ENCODE measurements at places on chromosomes 5 and 9.

DNA sequence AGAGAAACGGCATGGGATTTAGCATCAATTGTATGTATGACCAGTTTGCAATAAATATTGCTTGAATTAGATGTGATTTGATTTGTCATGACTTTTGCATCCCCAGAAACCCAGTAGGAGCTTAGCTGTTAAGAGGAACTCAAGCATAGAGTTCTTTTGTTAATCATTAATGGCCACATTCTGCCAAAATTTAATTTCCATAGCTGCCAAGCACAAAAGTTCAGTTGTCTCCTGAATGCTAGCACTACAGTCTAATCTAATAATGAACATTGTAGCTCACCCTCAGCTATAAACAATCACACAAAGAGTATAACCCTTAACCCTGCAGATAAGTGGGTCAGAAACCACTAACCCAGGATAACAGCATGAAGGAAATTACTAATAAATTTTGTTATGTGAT is 169.8 kb upstream of the GRAMD2B start:
- no peak for DNase-seq

DNA sequence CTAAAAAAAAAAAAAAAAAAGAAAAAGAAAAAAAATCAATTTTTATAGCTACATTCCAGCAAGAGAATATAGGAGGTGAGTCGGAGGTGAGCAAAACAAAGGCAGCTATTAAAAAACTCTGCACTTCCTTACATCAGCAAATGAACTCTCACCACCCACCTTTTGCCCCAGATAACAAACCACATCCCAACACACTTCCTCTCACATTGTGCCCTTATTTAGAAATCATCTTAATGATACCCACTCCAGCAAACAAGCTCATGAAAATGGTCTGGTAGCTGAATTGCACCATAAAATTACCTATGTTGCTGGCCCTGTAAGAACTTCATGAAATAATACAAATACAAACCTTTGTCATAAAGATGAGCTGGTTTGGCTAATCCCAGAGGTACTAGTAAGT is 82.9 kb downstream of the CEMIP2 start:
- no peak for DNase-seq

GRCh38 chr9:10366171-10366779 is 246.5 kb downstream of the PTPRD start:
- DNase-seq = no peak

DNA sequence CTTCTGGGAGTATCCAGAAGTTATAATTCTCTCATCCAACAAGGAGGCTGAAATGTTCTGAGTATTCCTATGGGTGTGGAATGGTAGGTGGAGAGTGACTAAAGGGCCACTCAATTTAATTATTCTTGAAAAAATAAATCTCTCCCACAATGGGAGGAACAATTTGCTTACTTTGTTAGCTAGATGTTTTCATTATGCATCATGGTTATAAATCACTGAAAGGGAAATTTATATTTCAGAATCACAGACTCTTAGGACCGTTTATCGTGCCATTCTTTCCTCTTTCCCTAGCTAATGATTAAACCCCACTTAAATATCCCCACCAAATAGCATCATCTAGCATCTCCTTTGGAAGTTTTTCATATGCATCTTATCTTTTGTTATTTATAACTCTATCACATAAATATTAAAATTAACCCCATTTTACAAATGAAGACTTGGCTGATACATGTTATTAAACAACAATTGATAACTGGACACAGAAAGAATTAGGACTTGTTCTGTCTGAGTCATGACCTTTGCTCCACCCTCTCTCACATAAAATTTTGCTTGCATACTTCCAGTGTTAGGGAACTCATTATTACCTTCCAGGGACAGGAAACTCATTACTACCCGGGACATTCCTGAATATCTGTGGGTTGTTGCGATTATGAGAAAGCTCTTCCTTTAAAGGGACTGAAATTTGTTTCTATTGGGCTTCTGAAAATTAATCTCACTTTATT is 94.9 kb upstream of the NMUR2 start:
- DNase-seq = no peak

DNA sequence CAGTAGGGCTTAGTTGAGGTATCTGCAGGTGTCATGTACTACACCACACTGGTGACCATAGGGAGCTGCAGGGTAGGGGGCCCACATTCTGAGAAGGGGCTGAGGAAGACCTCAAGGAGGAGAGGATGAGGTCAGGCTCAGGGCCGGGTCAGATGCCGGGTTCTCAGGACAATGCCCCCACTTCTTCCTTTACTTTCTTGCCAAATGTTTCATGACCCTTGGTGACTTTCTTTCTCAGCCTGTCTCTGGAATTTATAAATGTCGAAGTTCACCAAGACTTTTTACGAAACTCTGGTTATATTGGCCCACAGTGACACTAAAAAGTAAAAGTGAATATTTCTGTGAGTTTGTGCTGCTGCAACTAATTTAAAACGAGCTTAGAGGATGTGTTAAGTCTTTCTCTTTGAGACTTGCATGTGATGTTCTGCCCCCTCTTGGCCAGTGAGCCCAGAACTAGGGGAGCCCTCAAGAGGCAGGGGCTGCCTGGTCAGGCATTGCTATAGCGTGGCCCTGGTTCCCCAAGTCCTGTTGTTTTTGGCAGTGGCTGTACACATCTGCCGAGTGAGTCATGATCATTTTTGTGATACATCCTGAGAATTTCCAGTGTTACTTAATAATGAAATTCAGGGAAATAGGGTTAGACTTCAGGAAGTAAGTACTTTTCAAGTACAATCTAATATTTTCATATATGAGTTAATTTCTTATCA is 11.2 kb downstream of the ACO1 start:
- DNase-seq = no peak

GRCh38 chr9:70874451-70874850 is 247.0 kb downstream of the TRPM3 start:
- no peak for DNase-seq

DNA sequence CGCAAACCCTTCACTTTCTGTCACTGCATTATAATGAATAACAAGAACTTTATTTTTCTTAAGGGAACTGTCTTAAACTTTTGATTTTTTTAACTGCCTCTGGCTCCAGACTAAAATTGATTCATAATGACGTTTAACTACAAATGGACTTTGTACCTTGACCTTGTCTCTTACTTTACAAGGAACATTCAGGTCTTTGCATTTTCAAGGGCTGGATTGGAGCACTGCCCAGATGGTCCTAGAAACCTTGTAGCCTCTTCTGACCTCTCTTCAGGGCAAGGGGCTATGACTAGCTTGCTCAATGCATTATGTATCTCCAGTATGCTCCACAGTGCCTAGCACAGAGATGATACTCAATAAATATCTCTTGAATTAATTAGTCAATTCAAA is 612.6 kb upstream of the CLINT1 start:
- DNase-seq = no peak

GRCh38 chr5:9654886-9655285 is 24.7 kb upstream of the TAS2R1 start:
- no peak for DNase-seq

GRCh38 chr5:138716456-138716924 is 36.7 kb upstream of the CTNNA1 start:
- DNase-seq = no peak

DNA sequence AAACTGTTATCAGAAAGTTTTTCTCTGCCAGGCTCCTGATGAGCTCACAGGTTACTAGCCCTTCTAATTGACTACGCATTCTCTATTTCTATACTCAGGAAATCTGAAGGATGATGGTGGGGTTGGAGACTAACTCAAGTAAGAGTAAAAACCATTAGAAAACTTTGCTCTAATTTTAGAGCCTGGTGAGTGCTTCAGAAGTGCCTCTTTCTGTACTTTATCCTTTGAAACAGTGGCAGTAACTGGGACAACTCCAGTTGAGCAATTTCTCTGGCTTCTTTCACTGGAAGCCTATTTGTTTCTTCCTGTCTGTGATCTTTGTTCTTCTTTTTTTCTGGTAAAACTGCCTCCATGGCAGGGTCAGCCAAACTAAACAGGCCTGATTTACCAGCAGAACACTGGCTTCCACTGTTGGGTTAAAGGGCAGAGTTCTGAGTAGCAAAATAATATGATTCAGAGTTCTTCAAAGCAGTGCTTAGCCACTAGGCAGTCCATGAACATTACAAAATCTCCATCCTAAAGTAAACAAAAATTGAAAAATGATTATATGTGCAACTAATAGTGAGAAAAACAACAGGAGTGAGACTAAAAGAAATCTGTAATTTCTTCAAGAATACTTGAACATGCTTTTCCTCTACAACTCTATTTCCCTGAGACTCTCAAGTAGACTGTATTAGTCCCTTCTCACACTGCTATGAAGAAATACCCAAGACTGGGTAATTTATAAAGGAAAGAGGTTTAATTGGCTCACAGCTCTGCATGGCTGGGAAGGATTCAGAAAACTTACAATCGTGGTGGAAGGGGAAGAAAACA is 79.8 kb downstream of the MROH2B start:
- no peak for DNase-seq

DNA sequence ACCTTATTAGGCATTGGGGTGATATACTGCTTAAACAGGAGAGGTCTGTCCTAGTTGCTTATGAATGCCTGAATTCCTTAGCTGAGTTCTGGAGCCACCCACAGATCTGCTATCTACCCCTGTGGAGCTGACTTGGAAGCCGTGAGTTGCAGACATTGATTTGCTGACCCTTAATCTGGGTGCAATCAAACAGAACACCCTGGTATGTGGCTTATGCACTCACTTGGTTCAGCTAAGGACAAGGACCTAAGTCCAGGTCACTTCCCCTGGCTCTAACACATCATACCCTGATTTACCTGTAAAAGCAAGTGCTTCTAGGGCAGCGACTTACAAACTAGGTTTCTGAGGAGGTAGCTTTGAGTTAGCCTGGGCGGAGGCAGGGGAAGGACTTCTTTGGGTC is 41.6 kb upstream of the TLR4 start:
- no peak for DNase-seq

DNA sequence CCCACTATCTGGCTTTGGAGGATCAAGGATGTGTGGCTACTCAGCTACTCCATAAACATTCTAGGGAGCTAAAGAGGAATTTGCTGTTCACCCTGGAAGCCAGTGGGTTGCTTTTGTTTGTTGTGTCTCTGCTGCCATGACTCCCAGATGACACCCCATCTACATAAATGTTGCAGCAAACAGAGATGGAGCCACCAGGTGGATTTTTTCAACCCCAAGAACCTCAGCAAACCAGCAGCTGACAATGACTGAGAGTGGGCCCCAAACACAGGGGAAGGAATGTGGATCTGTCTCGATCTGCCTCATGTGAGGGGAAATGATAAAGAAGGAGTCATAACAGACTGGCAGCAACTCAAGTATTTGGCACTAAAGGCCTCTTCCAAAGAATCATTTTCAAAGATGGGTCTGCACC is 132.7 kb upstream of the TNC start:
- DNase-seq = no peak

- DNase-seq = no peak
Observed at GRCh38 chr5:125006011-125006685, 259.7 kb upstream of the ZNF608 start.

- DNase-seq = no peak
Observed at GRCh38 chr9:120545701-120546550, 34.0 kb downstream of the CDK5RAP2 start.
